ENCODE measurements at places on chromosomes 1 and 21.
A peak's percentile ranks its signal among the peaks of the same experiment; 100 is the strongest.

DNA sequence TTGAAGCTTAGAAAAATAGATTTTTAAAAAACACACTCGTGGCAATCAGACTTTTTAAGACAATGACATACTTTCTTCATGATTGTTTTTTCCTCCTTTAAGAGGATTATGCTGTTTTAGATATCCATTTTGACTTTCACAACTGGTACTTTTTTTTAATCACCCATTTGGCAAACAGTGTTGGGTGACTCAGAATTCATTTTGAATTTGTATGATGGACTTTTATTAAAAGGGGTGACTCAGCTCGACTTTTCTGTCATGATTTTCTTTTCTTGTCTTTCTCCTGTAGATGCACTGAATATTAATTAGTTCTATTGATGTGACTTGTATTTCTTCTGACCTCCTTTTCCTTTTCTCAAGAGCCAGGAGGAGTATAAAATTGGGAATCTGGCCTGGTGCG, 44.7 kb downstream of the FMN2 start:
- DNase-seq, result peak; percentile 14

DNA sequence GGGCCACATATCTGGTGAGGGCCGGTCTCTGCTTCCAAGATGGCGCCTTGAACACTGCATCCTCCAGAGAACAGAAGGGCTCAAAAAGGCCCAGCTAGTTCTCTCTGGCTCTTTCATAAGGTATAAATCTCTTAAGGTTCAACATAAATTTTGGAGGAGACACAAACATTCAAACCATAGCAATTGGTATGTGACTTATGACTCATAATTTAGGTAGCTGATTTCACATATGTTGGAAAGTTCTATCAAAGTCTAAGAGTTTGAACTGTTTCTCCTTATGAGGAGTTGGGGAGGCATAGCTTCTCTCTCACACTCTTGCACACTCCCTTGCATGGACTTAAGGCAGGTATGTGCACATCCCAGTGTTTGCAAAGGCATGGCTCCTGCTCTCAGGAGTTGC, 5.1 kb upstream of the FYB2 start:
- no peak for DNase-seq

DNA sequence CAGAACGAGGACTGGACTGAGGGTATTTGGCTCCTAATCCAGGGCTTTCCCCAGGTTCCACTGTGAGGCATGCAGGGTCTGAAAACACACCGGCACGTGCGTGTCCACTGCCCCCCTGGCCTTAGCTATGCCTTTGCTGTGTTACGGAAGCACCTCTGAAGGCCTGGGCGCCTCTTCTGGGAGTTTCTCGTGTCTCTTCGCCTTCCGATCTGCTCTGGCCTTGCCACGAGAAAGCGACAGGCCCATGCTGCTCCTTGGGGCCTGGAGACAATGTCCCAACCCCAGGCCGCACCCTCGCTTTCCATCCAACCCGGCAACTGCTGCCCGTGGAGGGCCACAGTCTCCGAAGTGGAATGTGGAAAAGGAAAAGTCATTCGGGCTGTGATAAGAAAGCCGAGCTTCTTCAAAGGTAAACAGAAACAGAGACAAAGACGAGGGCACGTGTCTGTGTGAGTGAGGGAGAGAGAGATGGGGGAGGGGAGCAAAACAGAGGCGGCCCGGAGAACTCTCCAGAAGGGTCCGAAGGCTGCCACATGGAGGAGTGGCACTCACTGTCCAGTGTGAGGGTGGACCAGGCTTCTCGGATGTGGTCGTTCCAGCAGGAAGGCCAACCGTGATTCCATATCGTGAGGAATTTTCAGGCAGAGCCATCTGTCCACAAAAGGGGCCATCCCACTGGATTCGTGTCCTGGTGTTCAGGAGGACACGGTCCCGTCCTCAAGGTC, 3.4 kb upstream of the UMODL1 start:
- DNase-seq, result no peak

DNA sequence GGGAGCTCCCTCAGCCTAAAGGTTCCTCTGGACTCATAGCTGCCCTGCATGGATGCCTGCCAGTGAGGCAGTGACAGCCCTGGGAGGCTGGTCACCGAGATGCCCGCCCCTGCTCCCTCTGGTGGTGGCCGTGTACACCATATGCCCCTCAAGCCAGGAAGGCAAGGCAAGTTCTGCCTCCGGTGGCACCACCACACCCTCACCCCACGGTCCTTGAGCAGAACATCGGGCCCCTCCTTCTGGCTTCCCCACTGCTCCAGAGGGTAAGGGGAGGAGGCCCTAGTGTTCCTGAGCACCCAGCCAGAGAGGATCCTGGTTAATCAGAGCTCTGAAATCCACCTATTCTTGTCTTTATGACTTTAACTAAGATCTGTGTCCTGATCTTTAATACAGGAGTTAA, 1.5 kb upstream of the S100A14 start:
- DNase-seq, result no peak

DNA sequence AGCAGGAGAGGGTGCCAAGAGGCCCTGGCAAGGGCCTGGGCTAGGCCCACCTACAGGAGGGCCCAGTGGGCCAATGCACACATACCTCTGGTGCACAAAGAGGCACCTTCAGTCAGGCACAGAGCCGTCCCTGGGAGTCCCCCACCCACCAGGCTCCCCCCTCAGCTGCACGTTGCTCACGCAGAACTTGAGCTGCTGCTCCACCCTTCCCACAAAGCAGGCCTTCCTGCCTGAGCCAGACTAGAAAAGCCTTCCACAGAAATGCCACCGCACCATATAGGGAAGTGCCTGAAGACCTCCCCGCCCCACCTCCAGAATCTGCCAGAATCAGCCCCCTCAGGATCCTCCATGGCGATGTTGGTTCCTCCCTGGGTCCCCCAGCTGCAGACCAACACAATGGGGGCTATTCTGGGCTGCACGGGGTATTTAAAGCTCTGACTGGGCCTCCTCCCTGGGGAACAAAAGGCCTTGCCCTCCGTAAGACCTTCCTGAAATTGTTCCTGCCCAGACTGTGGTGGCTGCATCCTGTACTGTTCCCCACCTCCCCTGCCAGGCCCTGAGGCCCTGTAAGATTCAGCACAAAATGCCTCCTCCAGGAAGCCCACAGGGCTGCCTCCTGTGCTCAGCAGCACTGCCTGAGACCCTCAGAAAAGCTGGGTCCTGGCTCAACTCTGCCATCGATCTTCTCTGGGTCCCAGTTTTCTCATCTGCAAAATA, 27.2 kb downstream of the HSPG2 start:
- DNase-seq, result peak; percentile 63

DNA sequence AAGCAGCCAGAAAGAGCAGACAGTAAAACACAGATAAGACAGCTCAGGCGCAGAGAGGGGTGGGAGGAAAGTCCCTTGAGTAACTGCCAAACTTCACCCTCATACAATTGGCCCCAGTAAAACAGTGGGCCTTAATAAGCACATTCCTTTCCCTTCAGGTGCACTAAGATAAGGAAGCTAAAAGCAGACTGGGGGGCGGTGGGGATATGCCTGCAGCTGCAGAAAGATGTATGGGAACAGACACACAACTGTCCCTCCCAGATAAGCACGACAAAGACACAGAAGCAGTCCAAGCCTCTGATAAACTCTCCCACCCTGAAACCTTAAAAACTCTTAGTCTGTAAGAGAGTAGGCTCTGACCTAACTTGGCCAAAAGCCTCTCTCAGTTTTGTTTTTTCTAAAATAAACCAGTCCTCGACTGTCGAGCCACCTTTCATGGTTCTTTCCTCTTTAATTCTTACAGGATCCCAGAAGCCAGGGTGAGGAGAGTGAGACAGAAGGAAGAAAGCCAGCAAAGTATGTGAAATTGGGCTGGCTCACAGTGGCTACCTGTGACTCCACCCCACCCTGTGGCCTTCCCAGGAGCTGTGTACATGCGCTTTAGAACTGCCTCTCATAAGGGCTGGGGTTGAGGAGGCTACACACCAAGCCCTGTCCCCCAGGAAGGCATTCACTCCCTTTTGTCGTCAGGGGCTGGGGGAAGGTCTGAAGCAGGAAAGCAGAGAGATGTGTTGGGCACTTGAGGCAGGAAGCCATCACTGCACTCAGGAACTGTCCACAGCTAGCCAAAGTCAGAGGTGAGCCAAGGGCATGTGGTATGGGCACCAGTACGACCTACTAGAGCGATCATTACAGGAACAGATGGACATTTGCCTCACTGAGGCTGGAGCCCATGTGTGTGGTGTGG, 4.6 kb downstream of the PGLYRP4 start:
- no peak for DNase-seq

GRCh38 chr1:22376001-22376400, 75.7 kb upstream of the ZBTB40 start:
- no peak for DNase-seq

DNA sequence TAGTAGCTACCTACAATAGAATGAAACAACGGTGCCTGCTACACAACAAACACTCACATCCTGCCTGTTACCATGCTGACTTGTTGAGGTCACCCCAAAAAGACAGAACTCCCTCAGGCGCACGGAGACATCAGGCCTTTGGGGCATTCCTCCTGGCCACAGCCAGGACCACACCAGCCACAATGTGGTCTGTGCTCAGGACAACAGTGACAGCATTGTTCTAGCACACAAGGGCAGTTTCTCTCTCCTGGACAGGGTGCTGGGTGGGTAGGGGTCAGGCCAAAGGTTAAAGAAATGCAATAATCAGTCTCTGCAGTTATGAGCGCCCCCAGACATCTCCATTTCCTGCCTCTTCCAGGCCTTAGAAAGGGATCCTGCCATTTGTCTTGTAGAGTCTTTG, 39.5 kb downstream of the CTNNBIP1 start:
- DNase-seq, result no peak

DNA sequence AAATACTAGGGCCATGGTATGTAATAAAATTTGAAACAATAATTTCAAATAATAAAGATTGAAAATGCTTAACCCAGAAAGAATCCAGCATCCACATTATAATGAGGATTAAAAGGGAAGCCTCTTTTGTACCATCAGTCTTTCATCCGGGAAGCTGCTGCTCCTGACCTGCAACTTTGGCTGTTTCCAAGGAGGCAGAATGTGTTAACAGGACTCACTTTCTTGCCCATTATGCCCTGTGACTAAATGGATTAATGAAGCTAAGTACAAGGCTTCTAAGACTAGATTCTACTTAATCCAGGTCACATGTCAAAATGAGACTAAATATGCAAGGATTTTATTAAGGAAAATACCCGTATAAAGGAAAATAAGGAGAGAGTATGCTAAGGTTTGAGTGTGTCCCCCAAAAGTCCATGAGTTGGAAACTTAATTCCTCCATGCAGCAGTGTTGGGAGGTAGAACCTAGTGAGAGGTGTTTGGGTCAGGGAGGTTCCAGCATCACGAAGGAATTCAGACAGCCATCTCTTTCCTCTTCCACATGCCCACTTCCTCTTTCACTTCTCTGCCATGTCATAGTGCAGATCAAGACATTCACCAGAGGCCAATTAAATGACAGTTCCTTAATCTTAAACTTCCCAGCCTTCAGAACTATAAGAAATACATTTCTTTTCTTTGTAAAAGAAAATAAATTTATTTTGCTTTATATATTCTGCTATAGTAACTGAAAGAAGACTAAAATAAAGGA, 27.7 kb downstream of the FMO2 start:
- DNase-seq, result no peak

DNA sequence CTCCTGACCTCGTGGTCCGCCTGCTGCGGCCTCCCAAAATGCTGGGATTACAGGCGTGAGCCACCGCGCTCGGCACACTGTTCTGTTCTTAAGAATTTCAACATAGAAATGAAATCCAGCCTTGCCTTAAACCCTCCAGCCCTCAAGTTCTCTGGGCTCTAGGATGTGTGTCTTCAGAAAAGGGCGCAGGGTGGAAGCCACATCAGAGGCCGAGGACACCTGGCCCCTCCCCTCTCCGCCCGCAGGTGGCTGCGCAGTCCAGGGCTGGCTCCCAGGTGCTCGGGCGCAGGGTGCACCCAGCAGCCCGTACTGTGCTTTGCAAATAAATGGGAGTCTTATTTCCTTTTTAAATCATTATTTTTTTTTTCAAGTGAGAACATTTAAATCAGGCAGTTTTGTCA, 2.0 kb upstream of the C1orf174 start:
- DNase-seq, result no peak

GRCh38 chr1:19169642-19170041, 40.4 kb downstream of the UBR4 start:
- DNase-seq, result peak; percentile 21

- DNase-seq, result peak; percentile 23
These were observed 1.8 kb downstream of the TXNIP start for GRCh38 chr1:145994391-145995120.

DNA sequence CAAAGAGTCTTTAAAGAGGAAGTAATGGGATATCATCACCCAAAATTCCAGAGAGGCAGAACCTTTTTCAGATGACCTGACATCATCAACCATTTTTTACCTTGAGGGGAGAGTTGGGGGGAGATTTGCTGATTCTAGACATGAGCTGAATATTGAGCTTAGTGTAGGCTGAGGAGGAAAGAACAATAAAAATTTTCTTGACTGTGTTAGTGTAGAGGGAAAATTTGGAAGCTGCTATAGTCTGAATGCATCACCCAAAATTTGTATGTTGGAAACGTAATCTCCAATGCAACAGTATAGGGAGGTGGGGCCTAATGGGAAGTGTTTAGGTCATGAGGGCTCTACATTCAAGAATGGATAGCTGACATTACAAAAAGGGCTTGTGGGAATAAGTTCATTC, 17.8 kb upstream of the CD84 start:
- DNase-seq, result no peak

Measured in amniotic epithelial cell (primary cell).